NCI-H2029 treated with DMSO at 0.1 percent for 48 hours (cell line): ENCODE measurements at places on chromosomes 3 and 15.
A peak's percentile ranks its signal among the peaks of the same experiment; 100 is the strongest.

GRCh38 chr3:130950641-130951040 is 56.8 kb downstream of the ATP2C1 start:
- no peak for DNase-seq

GRCh38 chr3:156675830-156676767 is 1.7 kb downstream of the TIPARP start:
- peak; percentile 72 for DNase-seq

GRCh38 chr15:100276506-100276905 is 65.3 kb downstream of the ADAMTS17 start:
- no peak for DNase-seq

DNA sequence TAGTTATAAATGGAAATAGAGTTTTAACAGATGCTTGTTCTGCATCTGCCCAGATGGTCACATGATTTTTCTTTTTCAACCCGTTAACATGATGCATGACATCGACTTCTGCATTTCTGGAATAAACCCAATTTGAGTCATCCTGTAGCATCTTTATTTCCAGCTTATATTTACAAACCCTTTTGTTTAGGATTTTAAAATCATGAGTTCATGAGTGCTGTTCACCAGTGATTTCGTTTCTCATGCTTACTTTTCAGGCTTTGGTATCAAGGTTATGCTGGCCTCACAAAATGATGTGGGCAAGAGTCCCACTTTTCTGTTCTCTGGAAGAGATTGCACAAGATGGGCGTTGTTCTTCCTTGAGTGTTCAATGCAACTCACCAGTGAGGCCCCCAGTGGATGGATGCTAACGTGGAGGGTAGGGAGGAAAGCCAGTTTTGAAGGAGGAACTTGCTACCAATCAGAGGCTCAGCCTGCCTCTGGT is 5.2 kb downstream of the HRH1 start:
- DNase-seq: no peak

DNA sequence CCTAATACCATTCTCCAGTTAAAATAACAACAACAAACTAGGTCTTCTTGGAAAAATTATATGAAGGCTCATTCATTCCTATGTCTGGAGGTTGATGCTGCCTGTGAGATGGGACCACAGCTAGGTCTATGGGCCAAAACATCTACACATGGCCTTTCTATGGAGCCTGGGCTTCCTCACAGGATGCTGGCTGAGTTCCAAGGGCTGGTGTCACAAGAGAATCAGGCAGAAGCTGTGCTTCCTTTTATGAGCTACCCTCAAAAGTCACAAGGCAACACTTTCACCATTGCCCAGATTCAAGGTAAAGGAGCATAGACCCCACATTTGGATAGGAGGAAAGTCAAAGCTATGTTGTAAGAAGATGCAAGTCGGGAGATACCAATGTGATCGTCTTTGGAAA is 4.6 kb upstream of the RTP2 start:
- no peak for DNase-seq

DNA sequence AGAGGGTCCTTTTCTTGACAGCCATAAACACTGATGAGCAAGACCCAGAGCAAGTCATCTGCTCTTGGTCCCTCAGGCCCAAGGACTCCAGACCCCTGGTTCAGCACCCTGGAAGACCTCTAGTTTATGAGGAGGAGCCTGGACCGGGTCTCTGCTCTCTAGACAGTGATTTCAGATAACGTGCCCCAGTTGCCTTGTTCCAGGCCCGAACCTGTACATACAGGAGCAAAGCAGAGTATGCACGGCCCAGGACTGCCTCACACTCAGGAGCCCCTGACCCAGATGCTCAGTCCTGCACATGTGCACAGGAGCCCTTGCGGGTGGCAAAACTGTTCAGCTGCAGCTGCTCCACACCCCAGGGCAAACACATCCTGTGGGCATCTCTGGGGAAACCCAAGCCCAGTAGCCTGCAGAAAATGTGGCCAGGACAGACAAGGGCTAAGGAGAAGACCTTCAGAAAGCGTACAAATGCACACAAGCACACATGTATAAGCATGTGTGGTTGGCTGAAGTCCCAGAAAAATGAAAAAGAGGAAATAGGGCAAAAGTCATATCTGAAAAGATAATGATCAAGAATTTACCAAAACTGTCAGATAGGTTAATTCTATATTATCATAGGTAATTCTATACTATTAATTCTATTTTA is 59.9 kb upstream of the CORO2B start:
- DNase-seq: no peak

DNA sequence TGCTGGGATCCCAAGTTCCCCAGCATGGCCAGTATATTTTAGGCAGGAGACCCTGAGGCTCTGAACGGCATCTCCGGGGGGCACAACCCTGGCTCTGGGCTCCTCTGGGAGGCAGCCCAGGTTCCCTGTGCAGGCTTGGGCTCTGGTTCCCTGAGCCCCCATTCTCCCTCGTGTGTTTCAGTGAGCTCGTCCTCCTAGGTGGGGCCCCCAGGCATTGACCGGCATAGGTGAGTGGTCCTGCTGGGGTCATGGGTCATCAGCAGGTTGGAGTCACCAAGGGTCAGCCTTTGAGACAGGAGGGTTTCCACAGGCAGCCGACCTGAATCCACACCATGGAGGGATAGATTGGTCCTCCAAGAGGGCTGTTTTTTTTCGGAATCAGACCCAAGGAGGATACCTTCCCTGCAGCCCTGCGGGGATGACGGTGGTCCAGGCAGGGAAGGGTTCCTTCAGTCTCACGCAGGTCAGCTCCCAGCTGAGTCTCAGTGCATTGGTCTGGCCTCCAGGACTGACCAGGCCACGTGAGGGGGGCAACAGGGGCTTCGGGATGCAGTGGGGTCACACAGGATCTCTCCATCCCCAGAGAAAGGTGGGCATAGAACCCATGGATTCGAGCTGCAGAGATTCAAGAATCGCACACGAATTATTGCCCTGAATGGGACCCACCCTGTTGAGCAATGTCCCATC is 226.0 kb downstream of the SNRPN start:
- DNase-seq: no peak

GRCh38 chr3:150054635-150055034 is 83.9 kb upstream of the PFN2 start:
- no peak for DNase-seq

DNA sequence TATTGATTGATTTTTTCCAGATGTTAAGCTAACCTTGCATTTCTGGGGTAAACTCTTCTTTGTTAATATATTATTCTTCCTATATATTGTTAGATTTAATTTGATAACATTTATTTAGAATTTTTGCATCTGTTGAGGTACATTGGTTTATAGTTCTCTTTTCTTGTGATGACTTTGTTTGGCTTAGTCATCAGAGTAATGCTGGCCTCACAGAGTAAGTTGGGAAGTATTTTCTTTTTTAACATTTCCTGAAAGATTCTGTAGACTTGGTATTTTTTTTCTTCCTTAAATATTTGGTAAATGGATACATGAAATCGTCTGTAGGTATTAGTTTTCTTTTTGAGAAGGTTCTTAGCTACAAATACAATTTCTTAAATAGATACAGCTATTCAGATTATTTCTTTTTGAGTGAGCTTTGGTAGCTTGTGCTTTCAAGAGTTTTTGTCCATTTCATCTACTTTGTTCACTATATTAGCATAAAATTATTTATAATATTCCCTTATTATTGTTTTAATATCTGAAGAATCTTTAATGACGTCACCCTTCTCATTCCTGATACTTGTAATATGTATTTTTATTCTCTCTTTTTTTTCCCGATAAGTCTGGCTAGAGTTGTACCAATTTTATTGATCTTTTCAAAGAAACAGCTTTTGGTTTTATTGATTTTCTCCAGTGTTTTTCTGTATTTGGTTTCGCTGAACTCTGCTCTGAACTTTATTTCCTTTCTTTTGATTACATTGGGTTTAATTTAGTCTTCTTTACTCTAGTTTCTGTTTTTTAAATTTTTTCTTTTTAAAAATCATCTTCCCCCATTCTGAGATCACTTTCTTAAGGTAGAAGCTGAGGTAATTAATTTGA is 6.5 kb upstream of the HPS3 start:
- no peak for DNase-seq

GRCh38 chr3:17806876-17807275 is 64.4 kb upstream of the TBC1D5 start:
- DNase-seq: no peak

DNA sequence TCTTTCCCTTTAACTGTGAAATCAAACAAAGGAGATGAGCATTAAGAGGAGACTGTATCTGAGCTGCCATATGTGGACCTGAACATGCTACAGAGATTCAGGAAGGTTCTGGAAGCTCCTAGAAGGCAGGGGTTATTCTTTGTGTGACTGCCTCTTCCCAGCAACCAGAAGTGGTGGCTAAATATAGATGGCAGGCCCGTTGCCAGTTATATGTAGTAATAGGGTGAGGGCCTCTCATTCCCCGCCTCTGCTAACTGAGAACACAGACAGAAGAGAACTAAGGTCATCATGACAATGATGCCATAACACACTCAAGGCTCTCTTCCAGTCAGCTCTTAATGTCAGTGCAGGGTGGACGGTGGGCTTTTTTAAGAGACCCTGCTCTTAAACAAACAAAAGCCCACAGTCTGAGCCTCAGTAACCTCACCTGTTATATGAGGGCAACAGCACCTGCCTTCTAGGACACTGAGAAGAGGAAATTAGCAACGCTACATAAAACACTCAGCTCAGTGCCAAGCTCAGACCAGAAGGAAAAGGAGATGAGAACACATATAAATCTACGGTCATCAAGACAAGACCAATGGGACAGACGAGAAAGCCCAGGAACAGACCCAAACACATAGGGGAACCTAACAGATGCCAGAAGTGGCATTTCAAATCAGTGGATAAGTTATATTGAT is 22.3 kb downstream of the CFAP92 start:
- peak; percentile 59 for DNase-seq

DNA sequence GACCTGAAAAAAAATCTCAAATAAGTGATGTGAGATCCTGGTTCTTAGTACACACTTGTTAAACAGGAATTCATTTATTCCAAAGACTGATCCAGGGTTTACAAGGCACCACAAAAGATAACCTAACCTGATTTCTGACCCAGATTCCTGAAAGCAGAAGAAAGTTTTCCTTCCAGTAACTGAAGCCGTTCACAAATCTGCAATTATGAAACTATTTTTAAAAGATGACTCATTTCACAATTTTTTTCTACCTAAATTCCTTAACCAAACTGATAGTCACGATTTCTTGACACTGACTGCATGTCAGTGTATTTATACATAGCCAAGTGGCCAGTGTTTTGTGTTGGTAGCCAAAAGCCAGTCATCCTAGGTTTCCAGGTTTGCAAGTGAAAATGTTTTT is 17.1 kb downstream of the SLC9A9 start:
- no peak for DNase-seq

DNA sequence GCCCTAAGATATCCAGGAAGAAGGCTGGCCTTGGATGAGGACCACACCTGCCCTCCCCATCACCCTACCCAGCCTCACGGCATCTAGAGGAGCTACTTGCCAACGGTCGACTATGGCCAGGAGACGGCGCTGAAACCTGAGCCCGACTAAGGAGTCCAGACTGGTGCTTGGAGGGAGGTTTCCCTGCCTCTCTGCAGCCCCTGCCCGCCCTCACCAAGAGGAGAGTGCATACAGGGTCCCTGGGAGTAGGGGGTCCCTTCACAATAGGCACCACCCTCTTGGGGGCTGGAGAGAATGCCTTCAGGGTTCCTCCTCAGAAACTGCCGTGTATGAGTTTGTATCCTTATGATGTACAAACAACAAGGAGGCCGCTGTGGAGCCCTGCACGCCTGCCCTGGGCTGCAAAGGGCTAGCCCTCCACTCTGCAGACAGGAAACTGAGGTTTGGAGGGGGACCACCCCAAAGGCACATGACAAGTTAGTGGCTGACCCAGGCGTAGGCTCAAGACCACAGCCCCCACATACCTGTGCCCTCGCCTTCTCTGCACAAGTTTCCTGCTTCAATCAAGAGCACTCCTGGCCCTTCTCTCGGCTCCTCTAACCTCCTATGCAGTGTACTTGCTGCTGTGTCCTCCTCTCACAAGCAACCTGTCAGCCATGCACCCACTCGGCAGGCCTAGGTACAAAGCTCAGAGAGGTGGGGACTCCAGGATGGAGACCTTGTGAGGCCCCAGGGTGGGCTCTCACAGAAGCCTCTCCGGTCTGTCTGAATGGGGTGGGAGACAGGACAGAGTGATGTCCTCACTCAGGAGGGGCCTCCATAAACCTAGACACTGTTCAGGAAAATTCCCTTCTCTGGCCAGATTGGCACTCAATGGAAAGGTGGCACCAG is 7.4 kb downstream of the KLF15 start:
- DNase-seq: no peak

- DNase-seq: no peak
These were observed 343.9 kb upstream of the DNAJC19 start for GRCh38 chr3:181333394-181333793.

DNA sequence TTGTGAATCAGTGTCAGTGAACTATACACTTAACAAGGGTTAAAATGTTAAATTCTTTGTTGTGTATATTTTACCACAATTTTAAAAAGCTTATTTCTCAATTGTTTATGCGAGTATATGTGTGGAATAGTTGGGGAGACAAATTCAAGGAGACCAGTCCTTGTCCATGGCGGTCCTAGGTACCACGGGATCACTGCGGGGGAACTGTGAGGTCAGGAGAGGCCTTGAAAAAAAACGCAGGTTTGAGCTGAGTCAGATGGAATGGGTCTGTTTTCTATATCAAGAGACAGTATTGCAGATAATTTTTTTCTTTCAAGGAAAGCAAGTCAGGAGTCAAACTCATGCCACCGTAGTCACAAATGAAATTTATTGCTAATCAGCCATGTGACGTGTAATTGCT is 18.5 kb downstream of the IGF1R start:
- no peak for DNase-seq

DNA sequence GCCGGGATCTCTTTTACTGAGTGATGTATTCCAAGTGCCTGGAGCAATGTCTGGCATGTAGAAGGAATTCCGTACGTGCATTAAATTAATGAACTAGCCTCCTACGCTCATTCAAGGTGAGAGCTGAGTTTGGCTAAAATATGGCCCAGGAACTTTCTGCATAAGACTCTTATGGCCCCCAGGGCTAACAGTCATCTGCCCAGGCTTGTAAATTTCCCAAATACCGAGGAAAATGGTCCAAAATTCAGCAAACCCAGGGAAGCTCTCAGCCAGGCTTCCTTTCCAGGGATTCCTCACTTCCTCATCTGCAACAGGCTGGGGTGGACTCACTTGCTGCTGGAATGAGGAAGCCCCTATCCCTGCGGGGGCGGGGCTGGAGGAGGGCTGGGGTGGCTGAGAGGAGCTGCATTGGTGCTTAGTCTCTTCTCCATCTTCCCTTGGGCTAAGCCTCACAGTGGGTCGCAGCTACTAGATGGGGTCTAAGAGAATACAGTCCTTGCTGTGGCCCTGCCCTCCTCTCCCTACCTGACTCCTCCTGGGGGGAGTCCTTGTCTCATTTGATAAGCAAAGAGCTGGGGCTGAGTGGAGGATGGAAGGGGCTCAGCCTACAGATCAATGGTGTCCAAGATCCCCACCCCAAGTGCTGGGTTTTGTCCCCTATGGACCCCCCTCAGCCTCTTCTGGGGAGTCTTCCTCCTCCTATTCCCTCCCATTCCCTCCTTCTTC is 28.5 kb upstream of the APOD start:
- no peak for DNase-seq
